Pericardium fibroblast (primary cell): ENCODE measurements at places on chromosomes 1 and 21. TPM values are rescaled to one million over a fixed set of nuclear protein-coding genes. Genes with fewer than 3 reads are reported as not detected.

ZSWIM5 gene
- total RNA-seq, result under 0.01 TPM in 1 of 2 replicates, not detected in the other

THEM5 gene
- total RNA-seq, result not detected in 2 replicates

SASS6 gene
- 1.2 and 1.7 TPM in 2 replicates for total RNA-seq

SPRR4 gene
- total RNA-seq, result not detected in 2 replicates

GPR137B gene
- 21.8 and 33.3 TPM in 2 replicates for total RNA-seq

BARHL2 gene
- not detected in 2 replicates for total RNA-seq

NFASC gene
- 3.2 and 13.0 TPM in 2 replicates for total RNA-seq

CAMK2N1 gene
- 5.1 and 6.9 TPM in 2 replicates for total RNA-seq

P3H1 gene
- 144 and 214 TPM in 2 replicates for total RNA-seq
